ENCODE measurements at places on chromosomes 7 and 10.

- no peak for DNase-seq
These were observed 24.2 kb downstream of the ARL5B start for GRCh38 chr10:18683427-18683826.

DNA sequence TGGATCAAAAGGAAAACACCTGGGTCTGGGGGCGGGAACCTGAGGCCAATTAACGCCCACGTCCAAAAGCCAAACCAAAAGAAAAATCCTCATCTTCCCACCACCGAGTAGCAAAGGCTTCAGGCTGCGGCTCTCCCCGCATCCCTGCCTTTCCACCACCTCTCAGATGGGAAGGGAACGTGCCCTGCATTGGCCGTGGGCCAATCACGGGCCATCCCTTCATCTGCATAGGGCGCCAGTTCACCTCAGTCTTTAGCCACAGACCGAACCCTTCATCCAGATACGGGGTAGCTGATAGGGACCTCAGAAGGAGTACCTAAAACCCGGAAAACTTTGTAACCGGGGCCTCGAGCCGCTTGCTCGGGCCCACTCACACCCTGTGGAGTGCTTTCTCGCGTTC is 626 bp downstream of the PRPF18 start:
- DNase-seq = no peak

GRCh38 chr7:131536361-131536849 is 20.0 kb downstream of the PODXL start:
- DNase-seq = no peak

DNA sequence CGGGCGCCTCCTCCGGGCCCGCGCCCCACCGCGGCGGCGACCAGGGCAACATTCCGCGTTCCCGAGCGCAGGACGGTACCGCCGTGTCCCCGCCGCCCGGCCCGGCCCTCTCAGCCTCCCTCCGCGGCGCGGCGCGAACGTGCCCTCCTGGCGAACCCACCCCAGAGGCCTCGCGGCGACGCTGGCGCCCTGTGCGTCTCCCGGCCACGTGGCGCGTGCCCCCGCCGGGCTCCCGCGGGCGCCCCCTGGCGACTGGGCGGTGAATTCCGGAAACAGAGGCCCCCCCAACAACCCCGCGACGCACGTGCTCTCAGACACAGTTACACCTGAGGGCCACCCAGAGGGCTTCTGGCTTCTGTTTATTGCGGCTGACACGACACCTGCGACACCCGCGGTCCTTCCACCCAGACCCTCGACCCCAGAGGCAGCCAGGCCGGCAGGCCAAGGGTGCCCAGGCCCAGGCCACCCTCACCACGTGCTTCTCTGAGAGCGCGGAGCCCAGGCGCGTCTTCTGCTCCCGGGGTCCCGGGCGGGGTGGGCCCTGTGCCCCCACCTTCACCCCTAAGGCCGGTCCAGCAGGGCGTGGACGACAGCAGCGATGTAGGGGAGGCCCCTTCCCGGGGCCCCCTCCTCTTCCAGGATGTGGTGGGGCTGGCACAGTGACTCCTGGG is at the start of gene SAP25:
TSS of gene SAP25 (minus strand) at position 210 of the 671 bp plus-strand sequence. CDS start at position 52, 158 bp downstream.
- no peak for DNase-seq

DNA sequence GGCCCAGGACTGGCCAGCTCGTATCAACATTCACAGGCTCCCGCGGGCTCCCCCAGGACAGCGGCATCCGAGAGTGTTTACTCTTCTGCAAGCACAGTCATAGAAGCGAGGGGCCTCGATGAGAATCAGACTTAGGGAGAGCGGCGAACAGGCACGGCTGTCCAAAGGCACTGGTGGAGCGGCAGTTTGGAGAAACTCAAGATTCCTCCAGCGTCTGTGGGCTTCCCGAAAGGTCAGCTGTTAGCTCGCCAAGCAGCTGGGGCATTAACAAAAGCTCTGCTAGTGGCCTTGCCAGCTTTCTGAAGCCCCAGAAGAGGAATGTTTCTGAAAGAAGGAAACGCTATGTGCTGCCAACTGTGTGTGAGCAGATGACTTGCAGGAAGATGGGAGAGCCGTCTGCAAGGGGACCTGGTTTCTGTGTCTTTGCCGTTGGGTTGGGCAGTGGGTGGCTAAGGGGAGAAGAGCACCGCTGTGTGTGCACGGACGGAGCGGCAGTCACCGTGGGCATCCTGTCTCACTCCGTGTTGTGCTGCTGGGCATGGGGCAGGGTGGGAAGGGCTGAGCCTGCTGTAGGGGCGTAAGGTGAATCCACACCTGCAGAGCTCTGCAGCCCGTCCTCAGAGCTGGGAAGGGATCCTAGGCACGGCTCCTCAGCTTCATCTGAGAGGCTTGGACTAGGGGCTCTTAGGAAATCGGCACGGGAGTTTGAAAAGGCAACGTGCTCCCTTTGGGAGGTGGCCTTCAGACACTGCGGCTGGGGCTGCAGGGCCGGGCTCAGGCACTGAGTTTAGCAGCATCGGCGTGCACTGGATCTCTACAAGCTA is 42.1 kb downstream of the AMZ1 start:
- no peak for DNase-seq
